ENCODE measurements at places on chromosomes 16 and 17.

- no peak for DNase-seq
Measured at GRCh38 chr16:50166511-50167500, 13.7 kb downstream of the TENT4B start.

GRCh38 chr16:79839466-79840341 is 239.2 kb upstream of the MAF start:
- no peak for DNase-seq

GRCh38 chr16:84005391-84005790 is 37.2 kb downstream of the SLC38A8 start:
- DNase-seq = no peak

DNA sequence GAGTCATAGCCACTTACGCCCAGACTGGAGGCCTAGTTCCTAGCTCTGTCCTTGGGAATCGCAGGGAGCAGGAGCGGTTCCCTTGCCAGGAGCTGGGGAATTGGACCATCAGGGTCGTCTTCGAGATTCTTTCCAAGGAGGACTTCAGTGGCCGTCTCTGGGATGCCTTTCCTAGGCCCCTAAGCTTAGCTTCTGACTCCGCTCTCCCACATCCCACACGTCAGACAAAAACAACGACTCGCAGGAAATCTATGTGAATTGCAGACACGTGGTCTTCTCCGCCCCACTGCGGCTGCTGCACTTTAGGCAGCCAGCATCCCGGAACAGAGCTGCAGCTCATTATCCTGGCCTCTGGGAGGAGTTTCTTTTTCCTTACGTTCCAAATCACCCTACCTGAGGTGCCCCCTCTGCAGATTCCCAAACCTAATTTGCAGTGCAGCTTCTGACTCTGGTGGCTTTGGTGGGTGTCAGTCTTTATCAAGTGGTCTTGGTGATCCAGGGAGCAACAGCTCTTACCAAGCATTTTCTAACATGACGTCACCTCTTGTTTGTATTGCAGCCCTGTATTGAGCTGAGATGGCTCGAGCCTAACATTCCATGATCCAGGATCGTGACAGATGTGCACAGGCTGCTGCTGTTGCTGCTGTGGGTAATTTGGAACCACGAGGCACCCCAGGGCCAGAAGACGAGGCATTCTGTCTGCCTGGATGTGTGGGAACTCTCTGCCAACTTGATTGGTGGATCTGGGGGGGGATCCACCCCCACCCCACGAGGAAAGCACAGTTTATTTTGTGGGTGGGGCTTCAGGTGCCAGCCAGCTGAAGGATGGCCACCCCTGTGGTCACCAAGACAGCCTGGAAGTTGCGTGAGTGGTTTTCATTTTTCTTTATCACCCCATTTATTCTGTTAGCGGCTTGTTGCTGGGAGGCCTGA is 1.1 kb downstream of the KATNB1 start:
- peak; percentile 7 for DNase-seq

DNA sequence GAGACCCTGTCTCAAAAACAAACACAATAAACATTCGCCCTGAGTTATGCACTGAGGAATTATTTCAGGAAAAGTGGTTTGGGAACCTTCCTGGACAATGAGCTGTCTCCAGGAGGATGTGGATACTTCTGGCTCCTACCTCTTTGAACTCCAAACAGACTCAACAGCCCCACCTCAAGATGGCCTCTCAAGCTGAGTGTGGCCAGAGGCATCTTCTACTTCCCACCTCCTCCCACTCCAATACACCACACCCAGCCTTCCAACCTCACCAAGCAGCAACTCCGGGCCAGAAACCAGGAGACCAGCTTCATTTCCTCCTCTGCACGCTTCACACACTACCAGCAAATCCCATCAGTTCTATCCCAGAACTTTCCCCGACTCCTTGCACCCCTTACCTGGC is 11.6 kb downstream of the HBQ1 start:
- DNase-seq = no peak

DNA sequence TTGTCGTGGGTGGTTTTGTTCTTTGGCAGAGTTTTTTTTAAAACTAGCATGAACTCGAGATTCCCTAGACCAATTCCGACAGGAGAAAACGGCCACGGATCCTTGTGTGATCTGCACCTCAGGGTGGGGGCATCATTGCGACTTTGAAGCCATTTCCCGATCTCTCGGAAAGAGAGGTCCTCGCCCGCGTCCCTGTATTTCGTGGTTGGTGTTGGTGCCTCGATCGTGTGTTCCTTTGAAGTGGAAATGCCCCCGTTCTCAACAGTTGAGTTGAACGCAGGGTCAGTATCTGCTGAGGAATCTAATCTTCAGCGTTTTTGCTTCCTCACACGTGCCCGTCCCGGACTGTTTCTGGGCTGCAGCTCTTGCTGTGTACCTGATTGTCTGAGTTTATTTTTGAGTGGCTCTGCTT is 1.1 kb downstream of the CRAMP1 start:
- DNase-seq = no peak

- no peak for DNase-seq
Measured at GRCh38 chr17:18371455-18371854, 6.1 kb upstream of the EVPLL start.

DNA sequence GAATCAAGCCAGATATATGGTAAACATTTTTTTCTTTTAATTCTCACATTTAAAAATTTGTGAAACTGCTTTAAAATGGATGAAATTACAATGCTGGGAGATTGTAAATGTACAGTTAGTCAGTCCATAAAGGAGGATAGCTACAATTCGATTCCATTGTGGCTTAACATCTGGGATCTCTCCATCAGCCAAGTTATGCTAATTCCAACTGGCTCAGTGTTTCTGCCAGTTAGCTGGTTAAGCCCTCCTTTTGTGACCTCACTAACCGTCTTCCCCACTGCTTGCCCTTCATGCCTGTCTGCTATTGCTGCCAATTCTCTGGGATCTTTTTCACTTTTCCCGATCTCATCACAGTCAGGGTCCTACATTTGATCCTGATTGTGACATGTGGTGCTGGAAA is 1347.6 kb downstream of the CDH11 start:
- DNase-seq = no peak

- DNase-seq = no peak
Measured at GRCh38 chr17:17239832-17240231, 2.9 kb upstream of the FLCN start.

- peak; percentile 64 for DNase-seq
Measured at GRCh38 chr17:75457047-75457654, 716 bp downstream of the TMEM94 start.

DNA sequence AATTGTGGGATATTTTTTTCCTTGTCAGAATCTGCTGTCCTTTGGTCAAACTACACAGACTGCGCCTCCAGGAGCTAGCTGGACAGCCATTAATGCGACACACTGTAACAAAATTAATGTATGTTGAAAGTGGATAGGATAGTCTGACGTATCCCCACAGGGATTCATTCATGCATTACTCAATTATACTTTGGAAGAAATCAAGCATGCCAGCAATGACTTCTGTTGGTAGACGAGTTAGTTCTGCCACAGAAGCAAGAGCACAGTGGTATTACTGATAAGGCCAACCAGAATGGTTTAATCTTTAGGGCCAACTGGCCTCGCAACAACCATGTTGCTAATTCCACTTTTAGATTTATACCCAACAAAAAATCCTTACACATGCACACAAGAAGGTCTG is 106.4 kb upstream of the TOB1 start:
- no peak for DNase-seq

DNA sequence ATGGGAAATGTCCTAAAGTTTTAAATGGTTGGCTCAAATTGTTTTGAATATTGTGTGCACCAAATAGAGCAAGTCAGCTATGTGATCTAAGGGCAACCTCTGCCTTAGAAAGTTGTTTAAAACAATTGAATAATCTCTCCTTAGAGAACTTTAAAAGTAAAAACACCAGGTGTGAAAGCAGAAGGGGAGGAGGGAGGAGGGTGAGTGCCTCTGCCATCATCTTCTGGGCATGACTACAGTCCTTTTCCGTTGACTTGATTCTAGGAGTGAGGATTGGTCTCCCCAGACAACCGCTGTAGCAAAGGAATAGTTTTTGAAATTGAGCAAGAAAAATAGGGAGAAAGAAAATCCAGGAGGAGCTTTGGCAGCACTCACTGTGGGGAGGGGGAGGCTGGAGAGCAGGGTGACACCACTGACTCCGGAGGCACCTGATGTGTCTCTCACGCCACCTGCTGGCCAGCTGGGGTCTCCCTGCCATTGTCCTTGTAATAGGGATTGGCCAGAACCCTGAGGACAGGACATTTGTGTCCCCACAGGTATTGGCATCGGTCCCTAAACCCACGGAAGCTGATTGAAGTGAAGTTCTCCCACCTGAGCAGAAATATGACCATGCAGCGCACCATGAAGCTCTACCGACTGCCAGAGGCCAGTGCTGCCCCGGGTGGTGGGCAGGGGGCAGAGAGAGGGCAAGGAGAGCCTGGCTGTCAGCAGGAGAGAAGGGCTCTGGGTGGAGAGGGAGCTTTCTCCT is 33.3 kb downstream of the PLCD3 start:
- DNase-seq = peak; percentile 80

GRCh38 chr17:964876-965275 is 14.7 kb downstream of the NXN start:
- DNase-seq = no peak

DNA sequence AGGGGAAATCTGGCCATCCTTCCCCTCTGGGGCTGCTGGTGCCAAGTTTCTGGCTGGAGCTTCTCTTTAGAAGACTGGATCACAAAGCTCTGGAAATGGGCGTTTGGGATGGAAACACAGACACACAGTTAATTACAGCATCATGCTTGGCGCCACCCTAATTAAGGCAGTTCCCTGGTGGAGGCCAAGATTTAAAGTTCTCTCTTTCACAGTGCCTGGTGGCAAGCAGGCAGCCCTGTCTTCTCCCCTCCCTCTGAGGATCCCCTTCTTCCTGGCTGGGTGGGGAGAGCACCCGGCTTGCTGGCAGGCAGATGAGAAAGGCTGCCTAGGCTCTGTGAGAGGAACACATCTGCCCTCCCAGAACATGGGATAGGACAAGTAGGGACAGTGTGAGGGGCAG is 59.0 kb upstream of the NKD1 start:
- no peak for DNase-seq

DNA sequence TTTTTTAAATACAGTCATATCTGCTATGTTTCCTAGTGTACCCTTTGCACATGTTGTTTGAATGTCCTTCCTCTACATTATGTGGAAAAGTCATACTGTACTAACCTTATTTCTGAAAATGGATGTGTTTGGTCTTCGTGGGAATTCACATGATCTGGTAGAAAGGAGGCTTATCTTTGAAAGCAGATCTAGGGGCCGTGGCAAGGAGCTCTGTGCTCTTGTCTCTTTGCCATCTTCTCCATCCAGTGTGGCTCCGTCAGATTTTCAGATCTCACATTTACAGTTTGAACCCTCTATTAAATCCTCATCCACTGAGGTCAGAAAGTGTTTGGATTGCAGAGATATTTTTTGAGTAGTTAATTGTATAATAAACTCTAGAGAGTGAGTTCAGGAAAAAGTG is 32.9 kb downstream of the MAP2K4 start:
- DNase-seq = no peak

GRCh38 chr16:3283543-3284447 is 504 bp downstream of the ZNF263 start:
- peak; percentile 45 for DNase-seq

DNA sequence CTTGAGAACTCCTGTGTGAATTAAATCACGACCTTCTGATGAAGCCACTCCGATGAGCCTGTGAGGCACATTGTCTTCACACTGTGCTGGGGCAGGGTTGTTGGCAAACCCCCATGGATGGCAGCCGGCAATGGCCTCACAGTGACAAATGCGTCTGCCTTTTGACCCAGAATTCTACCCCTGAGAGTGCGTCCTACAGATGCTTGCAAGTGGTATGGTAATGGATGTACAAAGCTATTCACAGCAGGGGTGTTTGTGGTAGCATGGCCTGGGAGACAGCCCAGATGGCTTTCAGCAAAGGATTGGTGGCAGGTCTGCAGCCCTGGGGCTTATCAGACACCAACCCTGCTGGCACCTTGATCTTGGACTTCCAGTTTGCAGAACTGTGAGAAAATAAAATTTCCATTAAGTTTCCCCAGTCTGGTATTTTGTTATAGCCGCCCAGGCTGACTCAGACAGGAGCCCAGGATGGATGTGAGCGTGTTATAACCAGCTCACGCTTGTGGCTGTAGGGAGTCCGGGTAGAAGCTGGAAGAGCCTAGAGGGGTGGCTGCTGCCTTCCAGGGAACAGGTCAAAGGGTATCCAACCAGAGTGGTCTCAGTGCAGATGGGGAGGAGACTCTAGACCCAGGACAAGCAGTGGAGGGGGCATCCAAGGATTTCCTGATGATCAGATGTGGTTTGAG is 10.1 kb downstream of the AFMID start:
- DNase-seq = peak; percentile 27

DNA sequence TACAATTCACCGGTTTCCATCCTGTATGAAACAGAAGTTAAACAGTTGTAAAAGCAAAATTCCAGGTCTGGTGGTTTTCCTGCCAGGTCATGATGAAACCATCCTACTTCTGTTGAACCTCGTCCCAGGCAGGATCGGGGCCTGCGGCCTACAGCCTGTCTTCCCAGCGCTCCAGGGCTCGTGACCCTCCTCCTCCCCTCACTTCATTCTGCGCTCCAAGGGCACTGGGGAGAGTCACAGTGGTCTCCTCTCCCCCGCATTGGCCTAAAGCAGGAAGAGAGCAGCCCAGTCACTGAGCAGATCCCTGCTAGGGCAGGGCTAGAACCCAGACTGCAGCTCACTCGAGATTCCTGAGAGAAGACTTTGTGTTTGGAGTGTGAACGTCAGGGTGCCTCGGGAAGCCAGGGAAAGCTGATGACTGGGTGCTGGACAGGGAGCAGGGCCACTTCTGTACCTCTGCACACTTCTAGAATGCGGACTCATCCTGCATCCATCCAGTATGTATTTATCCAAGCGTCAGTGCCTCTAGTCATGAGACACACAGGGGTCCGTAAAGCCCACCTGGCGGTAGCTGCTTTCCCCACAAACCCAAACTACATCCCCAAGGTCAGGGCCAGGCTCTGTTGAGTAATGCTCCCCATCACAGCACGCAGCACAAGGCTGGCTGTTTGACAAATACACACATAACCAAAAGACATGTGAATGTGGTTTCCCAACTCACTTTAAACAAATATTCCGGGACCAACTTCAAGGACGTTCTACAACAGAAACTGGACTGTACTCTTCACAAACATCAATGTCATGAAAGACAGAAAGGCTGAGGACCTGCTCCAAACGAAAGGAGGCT is 1.7 kb upstream of the ITGAE start:
- no peak for DNase-seq

DNA sequence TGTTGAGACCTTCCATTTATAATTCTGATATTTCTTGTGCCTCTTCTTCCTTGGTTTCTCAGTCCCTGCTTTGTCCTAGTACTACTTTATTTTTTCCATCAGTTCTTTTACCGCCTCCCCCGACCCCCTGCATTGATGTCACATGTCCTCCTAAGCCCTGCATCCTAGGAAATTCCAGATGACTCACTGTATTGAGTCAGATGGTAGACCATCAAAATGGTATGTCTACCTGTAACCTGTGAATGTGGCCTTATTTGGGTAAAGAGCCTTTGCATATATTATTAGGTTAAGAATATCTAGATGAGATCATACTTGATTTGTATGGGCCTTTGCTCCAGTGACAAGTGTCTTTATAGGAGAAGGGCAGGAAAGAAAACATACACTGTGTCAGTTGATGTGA is 515.3 kb upstream of the CA10 start:
- no peak for DNase-seq

- DNase-seq = no peak
Measured at GRCh38 chr16:13194766-13195165, 293.4 kb downstream of the SHISA9 start.

All from NCI-H345 (cell line).